ENCODE measurements at places on chromosomes 13 and 19. TPM values are rescaled to one million over a fixed set of nuclear protein-coding genes. Genes with fewer than 3 reads are reported as not detected.

B3GNT8 gene
- 1.7 TPM for total RNA-seq

TLE6 gene
- total RNA-seq: not detected

ARRDC2 gene
- 8.9 TPM for total RNA-seq

EDNRB gene
- 12.5 TPM for total RNA-seq

TMIGD2 gene
- not detected for total RNA-seq

SMAD9 gene
- total RNA-seq: 0.88 TPM

SIGLEC12 gene
- total RNA-seq: not detected

ZNF723 gene
- total RNA-seq: not detected

TNFRSF19 gene
- total RNA-seq: 93.2 TPM

SCEL gene
- total RNA-seq: under 0.01 TPM

RAB3D gene
- total RNA-seq: 26.9 TPM

RXFP2 gene
- total RNA-seq: 0.14 TPM

POGLUT2 gene
- 8.5 TPM for total RNA-seq

ALKBH6 gene
- 20.2 TPM for total RNA-seq

TNNI3 gene
- total RNA-seq: not detected

LYPD5 gene
- not detected for total RNA-seq

ZIC2 gene
- total RNA-seq: not detected

KLHL1 gene
- total RNA-seq: not detected

MARCHF2 gene
- 56.0 TPM for total RNA-seq

SCN1B gene
- 4.7 TPM for total RNA-seq

ARL11 gene
- not detected for total RNA-seq

CNMD gene
- not detected for total RNA-seq

LRRC63 gene
- not detected for total RNA-seq

SHISA2 gene
- 0.57 TPM for total RNA-seq

KASH5 gene
- not detected for total RNA-seq

FPR3 gene
- total RNA-seq: not detected

LSM4 gene
- 171 TPM for total RNA-seq

EPSTI1 gene
- total RNA-seq: 2.6 TPM

TEX29 gene
- not detected for total RNA-seq

GRWD1 gene
- total RNA-seq: 32.2 TPM

MBOAT7 gene
- 64.3 TPM for total RNA-seq

PODNL1 gene
- total RNA-seq: 1.6 TPM

CCL25 gene
- not detected for total RNA-seq

SLC25A30 gene
- 11.2 TPM for total RNA-seq

AMH gene
- total RNA-seq: 1.1 TPM

KLK7 gene
- total RNA-seq: not detected

HSH2D gene
- not detected for total RNA-seq

TMEM255B gene
- 2.4 TPM for total RNA-seq

GARIN5A gene
- 0.44 TPM for total RNA-seq

CLPTM1 gene
- total RNA-seq: 71.7 TPM

LHB gene
- not detected for total RNA-seq

PRRG2 gene
- 0.22 TPM for total RNA-seq

CAMSAP3 gene
- total RNA-seq: not detected

BCAM gene
- 6.1 TPM for total RNA-seq

ZNF439 gene
- total RNA-seq: 4.0 TPM

ZNF91 gene
- 12.0 TPM for total RNA-seq

ZNF790 gene
- total RNA-seq: 2.4 TPM

RHPN2 gene
- 15.3 TPM for total RNA-seq

BEST2 gene
- total RNA-seq: not detected

WDR87 gene
- total RNA-seq: not detected
